ENCODE measurements at places on chromosomes 3 and 15.

DNA sequence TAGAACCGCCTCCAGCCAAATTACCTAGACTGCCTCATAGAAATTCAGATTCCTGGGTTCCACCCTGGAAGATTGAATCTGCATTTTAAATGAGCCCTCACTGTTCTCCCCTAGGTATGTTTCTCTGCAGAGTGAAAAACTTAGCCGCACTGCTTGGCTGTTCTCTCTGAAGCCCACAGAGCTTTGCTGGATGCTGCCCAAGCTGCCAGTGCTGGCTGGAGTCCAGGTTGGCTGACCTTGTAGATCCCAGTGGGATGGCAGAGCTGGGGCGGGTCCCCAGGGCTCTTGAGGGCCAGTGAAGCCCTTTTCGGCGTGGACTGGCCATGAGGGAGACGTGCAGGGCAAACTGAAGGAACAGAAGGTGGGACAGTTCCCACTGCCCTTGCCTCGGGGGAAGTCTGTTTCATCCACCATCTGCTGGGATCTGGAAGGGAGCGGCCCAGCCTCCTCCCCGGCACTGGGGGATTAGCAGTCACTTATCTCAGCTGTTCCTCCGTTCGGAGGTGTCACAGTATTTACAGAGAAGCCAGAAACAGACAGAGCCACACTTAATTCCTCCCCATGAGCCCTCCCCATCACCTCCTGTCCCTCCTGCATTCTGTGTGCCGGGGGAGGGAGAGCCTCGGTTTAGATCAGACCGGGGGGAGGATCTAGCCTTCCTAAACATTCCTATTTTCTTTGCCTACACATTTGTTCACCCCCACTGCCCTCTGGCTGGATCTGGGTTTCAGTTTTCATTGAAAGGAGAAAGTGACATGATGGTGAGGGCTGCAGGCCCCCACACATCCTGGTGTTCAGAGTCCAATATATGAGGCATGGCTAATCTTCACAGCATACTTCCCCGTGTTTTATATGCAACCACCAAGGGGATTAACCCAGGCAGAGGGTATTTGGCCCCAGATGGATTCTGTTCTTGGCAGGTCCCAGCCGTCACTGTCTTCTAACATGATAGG is 4.1 kb upstream of the ACTC1 start:
- DNase-seq: peak; percentile 2

GRCh38 chr3:134992586-134992985 is 197.5 kb downstream of the EPHB1 start:
- DNase-seq: no peak

GRCh38 chr3:125110016-125110875 is 54.4 kb upstream of the HEG1 start:
- peak; percentile 82 for DNase-seq

DNA sequence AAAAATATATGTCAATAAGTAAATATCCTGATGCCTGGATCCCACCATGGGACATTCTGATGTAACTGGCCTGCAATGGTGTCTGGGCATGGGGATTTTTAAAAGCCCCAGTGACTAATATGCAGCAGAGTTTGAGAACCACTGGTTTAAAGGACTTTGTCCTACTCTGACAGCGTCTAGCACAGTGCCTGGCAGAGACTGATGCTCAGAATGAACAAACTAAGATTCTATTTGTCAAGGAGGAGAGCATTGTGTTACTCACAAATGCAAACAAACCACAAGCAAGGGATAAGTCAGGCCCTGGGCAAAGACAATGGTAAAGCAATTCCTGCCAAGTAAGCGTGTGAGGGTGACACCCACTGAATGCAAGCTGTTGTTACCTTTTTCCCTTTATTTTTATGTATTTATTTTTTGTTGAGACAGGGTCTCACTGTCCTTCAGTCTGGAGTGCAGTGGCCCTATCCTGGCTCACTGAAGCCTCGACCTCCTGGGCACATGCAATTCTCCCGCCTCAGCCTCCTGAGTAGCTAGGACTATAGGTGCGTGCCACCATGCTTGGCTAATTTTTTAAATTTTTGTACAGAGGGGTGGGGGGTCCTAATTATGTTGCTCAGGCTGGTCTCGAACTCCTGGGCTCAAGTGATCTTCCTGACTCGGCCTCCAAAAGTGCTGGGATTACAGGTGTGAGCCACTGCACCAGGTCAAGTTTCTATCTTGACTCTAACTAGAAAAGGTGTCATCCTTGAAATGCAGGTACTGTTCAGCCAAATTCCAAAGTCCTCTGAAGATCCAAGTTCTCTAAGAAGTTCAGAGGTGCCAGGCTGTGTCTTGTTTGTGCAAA is 909 bp upstream of the GPD1L start:
- DNase-seq: peak; percentile 7

- no peak for DNase-seq
Measured at GRCh38 chr3:100833483-100833882, 124.2 kb downstream of the TFG start.

- no peak for DNase-seq
Measured at GRCh38 chr3:183542355-183542754, 13.2 kb downstream of the KLHL6 start.

DNA sequence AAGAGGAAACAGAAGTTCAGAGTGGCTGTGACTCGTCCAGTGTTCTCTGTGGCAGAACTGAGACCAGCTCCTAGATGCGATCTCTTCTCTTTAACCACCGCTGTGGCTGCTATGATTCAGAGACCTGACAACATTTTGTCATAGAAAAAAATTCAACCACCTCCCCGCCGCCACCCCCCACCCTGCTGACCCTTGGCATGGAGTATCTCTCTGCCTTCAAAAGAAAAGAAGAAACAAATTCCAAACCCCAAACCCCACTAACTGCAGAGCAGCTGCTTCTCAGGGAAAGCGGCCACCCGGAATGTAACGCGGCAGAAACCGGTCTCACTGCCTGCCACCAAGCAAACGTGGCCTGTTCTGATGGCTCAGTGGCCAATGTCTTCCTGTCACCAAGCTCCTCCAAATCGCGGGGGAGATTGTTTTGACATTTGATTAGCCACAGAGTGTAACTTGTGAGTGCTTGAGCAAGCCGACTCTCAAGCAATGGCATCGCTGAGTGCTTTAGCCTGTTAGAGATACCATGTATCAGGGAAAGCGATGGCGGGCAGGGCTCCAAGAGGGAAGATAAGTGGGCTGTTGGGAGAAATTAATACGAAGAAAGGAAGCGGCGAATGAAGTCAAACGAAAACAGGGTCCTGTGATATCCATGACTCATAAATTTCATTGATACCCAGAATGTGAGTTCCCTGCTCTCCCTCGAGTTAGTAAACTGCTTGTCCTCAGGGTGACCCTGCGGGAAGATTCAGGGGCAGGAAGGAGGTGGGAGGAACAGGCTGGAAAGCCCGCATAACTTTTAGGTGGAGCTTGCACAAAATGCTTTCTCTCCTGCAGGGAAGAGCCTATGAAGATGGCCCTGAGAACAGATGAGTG is 44.8 kb upstream of the TLE3 start:
- DNase-seq: peak; percentile 4

GRCh38 chr15:74958320-74958907 is 1.8 kb upstream of the RPP25 start:
- DNase-seq: no peak

DNA sequence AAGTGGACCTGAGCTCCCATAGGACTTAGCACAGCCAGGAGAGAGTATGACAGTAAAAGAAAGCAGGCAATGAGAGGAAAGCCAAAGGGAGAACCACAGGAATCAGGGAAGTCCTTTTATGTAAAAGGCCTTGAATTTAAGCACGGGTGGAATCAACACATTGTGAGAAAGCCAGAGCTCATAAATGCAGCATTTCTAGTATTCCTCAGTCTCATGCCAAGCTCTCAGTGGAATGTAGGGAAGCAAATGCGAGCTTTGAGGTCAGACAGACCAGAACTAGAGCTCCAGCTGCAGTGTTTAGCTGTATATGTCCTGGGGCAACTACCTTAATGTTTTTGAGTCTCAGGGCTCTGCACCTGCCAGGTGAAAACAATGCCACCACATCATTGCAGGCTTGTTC is 132.1 kb upstream of the TRIM42 start:
- DNase-seq: no peak

- no peak for DNase-seq
Measured at GRCh38 chr3:130929804-130930203, 35.9 kb downstream of the ATP2C1 start.

- DNase-seq: no peak
Measured at GRCh38 chr3:127104586-127104985, 88.3 kb upstream of the PRR23E start.

DNA sequence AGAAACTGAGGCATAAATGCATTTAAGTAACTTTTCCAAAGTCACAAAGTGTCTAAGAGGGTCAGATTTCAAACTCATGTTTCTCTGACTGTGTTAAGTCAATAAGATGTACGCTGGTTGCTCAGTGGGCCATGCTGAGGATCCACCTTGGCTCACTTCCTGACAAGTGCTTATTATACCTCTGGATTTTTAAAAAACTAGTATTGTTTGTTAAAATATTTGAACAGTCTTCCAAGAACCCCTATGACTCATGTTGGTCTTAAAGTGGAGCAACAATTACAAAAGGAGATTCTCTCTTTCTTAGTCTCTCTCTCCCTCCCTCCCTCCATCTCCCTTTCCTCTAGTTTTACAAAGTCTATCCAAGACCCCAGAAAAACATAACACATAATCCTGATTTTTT is 1050.2 kb downstream of the AGBL1 start:
- no peak for DNase-seq

DNA sequence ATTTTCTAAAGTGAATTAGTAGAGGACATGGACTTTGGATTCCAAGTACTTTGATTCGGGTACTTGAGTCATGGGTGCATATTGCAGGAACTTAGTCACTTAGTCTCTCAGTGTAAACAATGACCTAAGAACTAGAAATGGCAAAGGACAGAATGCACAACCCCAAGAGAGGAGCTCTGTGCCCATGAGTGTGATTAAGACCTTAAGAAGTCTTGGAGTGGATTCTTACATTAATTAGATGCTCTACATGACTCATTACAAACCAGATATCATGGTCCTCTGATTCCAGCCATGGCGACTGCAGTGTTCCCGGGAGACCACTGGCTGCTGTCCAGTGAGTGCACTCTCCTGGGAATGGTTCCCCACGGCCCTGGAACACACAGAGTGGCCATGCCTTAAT is 251.5 kb downstream of the GABRG3 start:
- DNase-seq: peak; percentile 72

DNA sequence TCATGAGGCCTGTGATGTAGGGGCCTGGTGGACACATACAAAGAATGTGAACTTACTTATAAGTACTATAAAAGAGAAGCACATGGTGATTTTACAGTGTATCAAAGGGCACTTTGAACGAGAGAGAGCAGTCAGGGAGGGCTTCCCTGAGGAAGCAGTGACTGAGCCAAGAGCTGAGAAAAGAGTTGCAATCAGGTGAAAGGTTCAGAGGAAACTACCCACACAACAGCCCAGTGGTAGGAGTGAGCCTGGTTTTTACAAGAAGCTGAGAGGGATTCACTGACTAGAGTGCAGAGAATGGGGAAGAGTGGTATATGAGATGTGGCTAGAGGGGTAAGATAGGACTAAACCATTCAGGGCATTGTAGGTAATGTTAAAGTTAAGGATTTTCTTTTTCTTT is 57.1 kb downstream of the CALML4 start:
- DNase-seq: no peak

DNA sequence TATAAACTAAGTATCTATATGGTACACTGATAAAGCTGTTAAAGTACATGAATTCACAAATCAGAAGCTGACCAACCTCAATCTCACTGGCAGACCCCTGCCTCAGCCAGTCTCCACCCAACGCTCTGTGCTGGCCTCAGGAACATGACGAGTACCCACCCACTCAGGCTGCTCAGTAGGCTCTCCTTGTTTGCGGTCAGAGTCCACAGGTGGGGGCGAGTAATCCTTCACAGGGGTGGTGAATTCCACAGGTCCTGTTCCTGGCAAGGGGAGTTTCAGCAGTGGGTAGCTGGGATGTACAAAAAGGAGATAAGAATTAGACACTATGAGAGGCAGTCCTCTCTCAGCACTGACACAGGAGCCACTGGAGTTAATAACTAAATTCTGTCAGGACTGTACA is 40.9 kb downstream of the SCAP start:
- DNase-seq: no peak

DNA sequence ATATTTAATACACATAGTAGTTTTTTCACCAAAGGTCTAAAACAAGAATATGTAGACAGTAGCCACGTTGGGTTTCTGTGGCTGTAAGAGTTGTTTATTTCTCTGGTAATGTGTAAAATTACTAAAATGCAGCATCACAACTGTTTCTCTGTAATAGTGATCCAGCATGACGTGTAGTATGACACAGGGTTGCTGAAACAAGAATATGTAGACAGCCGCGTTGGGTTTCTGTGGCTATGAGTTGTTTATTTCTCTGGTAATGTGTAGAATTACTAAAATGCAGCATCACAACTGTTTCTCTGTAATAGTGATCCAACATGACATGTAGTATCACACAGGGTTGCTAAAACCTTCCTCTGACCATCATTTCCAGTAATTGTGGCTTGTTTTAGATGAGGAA is 153.6 kb upstream of the ZNF717 start:
- DNase-seq: no peak

DNA sequence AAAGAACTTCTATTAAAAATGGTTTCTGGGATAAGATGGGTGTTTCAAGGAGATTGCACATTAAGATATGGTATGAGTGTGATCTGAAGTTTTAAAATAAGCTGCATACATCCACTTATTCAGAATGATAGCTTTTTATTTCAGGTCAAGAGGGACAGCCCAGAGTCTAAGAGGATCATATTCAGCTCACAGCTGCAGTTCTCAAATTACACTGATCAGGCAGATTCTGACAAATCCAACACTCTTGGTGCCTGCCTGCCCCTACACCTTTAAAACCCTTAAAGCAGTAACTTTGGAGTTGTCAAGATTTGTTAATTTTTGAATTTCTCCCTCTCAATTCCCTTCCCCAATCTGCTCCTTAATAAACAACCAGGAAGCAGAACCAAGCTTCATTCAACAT is 9.1 kb upstream of the TMEM87A start:
- no peak for DNase-seq

- DNase-seq: no peak
Measured at GRCh38 chr15:67085237-67085817, 19.9 kb downstream of the SMAD3 start.
